ENCODE measurements at places on chromosomes 7 and 10. TPM values are rescaled to one million over a fixed set of nuclear protein-coding genes. Genes with fewer than 3 reads are reported as not detected.

GRCh38 chr7:121395494-121395960 is 581 bp downstream of the FAM3C start:
- no peak for DNase-seq

DNA sequence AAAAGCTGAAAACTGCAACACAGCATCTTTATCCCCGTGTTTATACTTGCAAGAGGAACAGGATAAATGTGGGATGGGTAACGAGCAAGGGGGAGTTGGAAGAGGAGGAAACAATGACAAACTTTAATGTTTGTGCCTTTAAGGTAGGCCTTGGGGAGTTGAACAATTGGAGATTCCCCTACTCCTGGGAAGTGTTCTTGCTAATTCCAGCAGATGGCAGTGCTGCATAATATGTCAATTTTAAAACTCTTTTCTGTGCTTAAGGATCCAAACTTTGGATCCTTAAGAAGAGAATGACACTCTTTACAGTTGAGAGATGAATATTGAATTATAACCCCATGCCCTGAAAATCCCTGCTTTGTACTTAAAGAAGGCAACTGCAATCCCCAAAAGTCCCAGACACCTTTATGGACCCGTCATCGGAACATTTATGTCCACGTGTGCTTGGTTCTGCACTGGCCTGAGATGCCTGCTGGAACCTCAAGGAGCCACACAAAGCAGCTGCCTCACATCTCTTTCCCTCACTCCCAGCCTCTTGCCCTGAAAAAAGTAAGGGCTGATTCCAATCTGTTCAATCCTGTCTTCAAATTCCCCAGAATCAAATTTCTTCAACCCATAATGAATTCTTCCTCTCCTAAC is 12.0 kb downstream of the IFIT5 start:
- DNase-seq, result no peak

DNA sequence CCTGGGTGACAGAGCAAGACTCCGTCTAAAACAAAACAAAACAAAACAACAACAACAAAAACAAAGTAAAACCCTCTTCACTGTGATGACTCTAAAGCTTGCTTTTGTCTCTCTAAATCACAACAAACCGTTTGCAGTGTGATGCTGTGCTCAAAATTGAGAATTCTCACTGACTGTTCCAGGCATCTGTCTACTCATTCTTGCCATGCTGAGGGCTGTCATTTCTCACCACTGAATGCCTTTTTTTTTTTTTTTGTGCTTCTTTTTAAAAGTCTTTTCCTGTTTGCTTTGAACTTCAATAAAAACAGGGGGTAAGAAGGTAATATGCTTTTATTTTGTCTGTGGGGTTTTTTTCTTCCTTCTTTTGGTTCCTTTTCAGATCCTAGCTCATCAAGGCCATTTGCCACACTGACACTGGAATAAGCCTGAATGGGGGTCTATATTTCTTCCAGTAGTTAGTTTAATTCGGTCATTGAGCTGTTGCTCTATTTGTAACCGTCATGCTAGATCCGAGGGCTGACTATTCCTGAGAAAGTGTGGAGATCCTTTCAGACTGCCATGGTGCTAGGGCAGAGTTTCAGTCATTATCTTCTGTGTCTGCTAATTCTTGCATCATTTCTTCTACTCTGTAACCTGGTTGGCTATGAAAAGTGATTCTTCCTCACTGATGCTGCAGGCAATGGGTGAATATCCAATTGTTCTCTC is 10.6 kb downstream of the FAS start:
- DNase-seq, result no peak

DNA sequence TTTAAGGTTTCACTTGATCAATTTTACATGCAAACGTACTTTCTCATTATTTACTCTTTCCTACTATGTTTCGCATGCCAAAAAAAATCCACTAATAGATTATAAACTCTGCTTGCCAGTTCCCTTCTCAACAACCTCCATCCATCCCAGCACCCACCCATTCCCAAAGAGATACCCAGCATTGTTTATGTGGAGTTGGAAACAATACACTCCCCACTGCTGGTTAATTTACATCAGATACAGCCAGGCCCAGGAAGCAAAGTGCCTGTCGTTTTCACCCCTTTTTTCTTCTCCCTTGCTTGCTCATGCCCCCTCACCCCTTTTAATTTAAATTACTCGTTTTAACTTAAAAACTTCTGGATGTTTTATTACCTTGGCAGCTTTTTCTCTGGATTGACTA is 59.9 kb downstream of the HIBADH start:
- no peak for DNase-seq

Gene SCART1
- total RNA-seq, result 0.36 TPM

Gene LIPN
- total RNA-seq, result not detected

All from left ventricle myocardium inferior (tissue), 1 donor.